Muscle of back (tissue), 13 donors: ENCODE measurements at places on chromosomes 16 and 17. TPM values are rescaled to one million over a fixed set of nuclear protein-coding genes. Genes with fewer than 3 reads are reported as not detected.

The ZNF174 gene
- 9.0 TPM for polyA plus RNA-seq

The ZPBP2 gene
- polyA plus RNA-seq: not detected

The UBALD2 gene
- 11.9 TPM for polyA plus RNA-seq

The SLC5A11 gene
- not detected for polyA plus RNA-seq

The HS3ST3B1 gene
- 4.5 TPM for polyA plus RNA-seq

The CSH2 gene
- polyA plus RNA-seq: 6.6 TPM

The NR1D1 gene
- polyA plus RNA-seq: 7.7 TPM

The TBX21 gene
- 0.13 TPM for polyA plus RNA-seq

The LRRC75A gene
- polyA plus RNA-seq: 6.9 TPM

The CMTM4 gene
- 11.2 TPM for polyA plus RNA-seq

The TMC6 gene
- 18.6 TPM for polyA plus RNA-seq

The TP53TG3C gene
- not detected for polyA plus RNA-seq

The CNGB1 gene
- polyA plus RNA-seq: 0.29 TPM

The PLLP gene
- polyA plus RNA-seq: 1.3 TPM

The NEUROD2 gene
- polyA plus RNA-seq: not detected

The CCDC78 gene
- 0.95 TPM for polyA plus RNA-seq

The ATF7IP2 gene
- 4.1 TPM for polyA plus RNA-seq

- DNase-seq: no peak
Observed at GRCh38 chr16:4894276-4895150, 42.4 kb downstream of the PPL start.

DNA sequence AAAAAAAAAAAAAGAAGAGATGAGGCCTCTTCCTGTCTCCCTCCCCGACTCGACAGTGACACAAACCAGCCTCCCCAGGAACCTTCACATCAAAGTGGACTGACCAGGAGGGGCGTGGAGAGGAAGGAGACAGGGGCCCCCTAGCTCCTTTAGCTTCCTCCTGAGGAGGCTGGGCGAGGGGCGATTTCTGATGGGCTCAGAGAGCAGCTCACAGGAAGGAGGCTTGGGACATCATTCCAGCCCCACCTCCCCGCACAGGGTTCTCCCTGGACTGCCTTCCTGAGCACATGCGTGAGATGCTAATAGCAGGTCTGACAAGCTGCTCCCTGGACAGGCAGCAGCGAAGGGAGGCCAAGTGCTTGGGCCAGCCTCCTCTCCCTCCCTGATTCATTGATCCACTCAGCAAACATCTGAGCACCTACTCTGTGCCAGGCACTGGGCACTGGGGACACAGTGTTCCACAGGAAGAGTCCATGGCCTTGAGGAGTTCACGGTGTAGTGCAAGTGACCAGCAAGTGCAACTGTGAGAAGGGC lies 14.4 kb upstream of the DOK4 start:
- DNase-seq: no peak

- DNase-seq: no peak
Observed at GRCh38 chr16:56549744-56550385, 15.0 kb upstream of the MT4 start.

DNA sequence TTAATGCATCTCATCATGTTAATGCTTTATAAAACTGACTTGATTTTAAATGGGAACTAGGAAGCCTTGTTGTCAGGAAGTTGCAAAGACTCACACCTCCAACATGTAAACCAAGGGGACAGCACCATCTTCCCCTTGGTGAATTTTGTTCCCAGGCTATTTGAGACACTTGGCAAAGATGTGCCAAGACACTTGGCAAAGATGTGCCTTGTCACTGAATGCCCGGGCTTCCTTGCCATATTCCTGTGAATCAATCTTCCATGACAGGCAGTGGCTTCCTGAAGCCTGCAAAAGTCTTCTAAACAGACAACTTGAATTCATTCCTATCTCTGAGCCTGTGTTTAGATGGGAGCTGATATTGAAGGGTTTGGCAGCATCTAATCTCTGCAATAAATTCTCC lies 465.4 kb upstream of the C16orf82 start:
- DNase-seq: no peak

DNA sequence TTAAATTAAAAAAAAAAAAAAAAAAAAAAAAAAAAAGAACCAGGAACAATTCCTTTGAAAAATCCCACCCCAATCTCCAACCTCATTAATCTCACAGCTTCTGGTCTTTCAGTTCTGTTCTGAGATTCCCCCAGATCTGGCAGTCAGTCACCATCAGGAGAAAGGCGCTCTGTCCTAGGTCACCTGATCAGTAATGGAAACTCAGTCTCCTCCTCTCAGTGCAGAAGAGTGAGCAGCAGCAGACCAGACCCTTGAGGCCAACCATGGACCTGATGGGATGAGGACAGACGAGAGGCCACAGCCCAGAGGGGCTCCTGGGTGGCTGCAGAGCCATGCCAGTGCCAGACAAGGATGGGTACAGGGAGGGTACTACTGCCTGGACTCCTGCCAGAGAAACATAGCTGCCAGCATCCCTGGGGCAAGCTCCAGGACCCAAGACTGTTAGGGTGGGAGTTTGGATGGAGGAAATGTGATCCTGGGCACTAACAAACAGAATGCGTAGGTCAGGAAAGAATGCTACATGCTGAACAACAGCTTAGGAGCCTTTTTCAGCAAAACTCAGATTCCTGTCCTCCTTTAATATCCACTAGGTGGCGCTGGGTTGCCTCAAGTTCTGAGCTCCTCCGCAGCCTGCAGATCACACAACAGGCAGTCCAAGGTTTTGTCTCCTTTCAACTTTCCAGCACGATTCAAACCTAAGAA lies 28.7 kb downstream of the MPG start:
- peak; percentile 64 for DNase-seq

DNA sequence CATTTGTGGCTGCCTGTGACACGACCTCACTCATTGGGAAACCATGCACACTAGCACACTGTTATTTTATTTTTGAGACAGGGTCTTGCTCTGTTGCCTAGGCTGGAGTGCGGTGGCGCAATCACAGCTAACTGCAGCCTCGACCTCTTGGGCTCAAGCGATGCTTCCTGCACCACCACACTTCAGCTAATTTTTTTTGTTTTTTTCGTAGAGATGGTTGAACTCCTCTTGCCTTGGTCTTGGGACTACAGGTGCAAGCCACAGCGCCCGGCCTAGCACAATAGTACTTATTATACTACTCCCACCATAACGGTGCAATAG lies 2.8 kb upstream of the NPTX1 start:
- DNase-seq: no peak

GRCh38 chr16:86316967-86317812 lies 193.1 kb upstream of the FOXF1 start:
- no peak for DNase-seq

DNA sequence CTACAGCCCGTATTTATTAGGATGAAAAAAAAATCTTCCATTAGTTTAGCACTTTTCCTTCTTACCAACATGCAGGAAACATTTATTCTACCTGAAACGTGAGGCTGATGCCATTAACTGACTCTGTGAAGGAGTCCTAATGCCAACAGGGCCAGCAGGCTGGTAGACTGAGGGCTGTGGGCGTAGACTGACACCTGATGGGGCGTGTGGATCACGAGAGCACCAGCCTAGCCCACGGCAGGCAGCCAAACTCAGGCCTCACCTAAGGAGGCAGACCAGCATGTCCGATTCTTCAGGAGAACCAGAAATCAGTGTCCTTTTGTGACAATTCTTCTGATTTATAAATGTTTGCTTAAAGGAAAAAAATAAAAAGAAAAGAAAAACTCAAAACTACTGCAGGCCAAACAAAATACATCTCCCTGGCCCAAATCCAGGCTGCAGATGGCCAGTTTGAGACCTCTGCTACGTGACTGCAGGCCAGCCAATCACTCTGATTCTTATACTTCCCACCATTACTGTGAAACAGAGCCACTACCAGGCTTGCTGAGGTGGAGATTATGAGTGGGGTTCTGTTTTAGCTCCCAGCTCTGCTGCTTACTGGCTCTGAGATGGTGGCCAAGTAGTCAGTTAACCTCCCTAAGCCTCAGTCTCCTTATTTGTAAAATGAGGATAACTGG lies 66.5 kb downstream of the GNAO1 start:
- DNase-seq: no peak

- DNase-seq: peak; percentile 32
Observed at GRCh38 chr16:55250701-55251100, 73.3 kb upstream of the IRX6 start.

- DNase-seq: no peak
Observed at GRCh38 chr16:84999200-84999599, 12.1 kb downstream of the ZDHHC7 start.

- no peak for DNase-seq
Observed at GRCh38 chr17:20280851-20281250, 186.5 kb downstream of the LGALS9B start.

DNA sequence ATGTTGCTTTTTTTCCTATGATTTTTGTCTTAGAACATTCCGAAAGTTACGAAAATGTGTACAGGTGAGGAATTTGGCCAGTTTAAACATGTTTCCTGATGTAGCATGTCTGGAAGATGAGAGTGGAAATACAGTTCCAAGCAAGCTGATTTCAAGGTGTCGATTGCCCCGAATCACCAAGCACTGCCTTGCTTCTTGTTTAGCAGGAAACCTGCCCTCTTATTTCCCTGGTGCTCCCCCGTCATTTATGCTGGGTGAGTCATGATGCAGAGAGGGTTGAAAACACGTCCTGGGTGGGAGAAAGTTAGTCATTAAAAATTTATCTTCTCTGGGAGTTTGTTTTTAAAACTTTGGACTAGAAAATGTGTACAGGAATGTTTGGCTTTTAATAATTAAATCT lies 608.6 kb upstream of the EEF2KMT start:
- DNase-seq: no peak

- no peak for DNase-seq
Observed at GRCh38 chr17:79981090-79981489, 54.6 kb downstream of the TBC1D16 start.

DNA sequence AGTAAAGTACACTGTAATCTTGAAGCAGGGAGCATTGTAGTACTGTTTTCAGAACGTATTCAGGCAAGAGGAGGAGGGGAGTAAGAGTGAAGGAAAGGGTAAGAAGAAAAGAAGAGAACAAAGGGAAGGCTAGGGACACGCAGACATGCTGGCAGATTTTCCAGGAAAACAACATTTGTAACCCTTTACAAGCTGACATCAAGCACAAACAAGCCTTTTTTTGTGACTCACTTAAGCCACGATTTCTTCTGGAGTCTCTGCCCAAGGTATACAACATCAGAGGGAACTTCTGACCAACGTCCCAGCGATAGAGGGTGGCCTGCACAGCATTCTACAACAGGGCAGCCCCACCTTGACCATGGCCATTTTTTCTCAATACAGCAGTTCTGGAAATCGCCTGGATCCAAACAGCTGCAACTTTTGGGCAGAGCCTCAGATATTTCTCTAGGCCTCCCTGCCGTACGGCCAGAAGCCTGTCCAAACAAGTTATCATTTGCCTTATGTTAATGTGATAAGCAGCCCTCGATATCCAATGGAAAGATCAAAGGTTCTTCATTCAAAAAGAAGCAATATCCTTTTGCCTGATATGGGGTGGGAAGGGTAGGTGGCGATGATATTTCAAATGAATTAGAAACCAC lies 247.3 kb downstream of the ZFHX3 start:
- DNase-seq: peak; percentile 48

- DNase-seq: peak; percentile 38
Observed at GRCh38 chr17:14156689-14157088, 80.0 kb downstream of the CDRT15 start.

DNA sequence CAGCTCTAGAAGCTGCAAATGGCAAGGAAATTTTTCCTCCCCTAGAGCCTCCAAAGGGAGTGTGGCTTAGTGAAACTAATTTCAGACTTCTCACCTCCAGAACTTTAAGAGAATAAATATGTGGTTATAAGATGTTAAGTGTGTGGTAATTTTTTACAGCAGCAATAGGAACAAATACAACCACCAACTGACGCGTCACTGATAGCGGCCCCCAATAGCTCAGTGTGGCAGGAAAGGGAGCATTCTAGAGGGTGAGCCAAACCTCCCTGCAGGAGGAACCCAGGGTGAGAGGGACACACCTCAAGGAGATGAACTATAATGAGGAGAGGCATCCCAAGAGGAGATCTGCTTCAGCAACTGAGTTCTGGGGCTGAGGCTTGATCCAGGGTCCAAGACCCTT lies 4.0 kb downstream of the CCL4 start:
- DNase-seq: no peak

DNA sequence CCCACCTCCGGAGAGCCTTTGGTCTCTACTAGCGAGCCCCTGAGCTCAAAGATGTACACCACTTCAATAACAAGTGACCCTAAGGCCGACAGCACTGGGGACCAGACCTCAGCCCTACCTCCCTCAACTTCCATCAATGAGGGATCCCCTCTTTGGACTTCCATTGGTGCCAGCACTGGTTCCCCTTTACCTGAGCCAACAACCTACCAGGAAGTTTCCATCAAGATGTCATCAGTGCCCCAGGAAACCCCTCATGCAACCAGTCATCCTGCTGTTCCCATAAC lies 702 bp downstream of the SPN start:
- DNase-seq: no peak

DNA sequence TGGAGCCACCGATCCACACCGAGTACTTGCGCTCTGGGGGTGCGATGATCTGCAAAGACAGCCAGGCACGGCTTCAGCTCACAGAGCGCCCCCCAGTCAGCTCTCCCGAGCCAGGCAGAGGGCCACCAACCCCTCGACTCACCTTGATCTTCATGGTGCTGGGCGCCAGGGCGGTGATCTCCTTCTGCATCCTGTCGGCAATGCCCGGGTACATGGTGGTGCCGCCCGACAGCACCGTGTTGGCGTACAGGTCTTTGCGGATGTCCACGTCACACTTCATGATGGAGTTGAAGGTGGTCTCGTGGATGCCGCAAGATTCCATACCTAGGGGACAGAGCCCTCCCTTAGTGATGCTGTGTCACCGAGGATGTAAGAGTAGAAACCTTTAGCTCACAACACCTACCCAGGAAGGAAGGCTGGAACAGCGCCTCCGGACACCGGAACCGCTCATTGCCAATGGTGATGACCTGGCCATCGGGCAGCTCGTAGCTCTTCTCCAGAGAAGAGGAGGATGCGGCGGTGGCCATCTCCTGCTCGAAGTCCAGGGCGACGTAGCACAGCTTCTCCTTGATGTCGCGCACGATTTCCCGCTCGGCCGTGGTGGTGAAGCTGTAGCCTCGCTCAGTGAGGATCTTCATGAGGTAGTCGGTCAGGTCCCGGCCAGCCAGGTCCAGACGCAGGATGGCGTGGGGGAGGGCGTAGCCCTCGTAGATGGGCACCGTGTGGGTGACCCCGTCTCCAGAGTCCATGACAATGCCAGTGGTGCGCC lies 1.6 kb downstream of the ACTG1 start:
- DNase-seq: no peak

DNA sequence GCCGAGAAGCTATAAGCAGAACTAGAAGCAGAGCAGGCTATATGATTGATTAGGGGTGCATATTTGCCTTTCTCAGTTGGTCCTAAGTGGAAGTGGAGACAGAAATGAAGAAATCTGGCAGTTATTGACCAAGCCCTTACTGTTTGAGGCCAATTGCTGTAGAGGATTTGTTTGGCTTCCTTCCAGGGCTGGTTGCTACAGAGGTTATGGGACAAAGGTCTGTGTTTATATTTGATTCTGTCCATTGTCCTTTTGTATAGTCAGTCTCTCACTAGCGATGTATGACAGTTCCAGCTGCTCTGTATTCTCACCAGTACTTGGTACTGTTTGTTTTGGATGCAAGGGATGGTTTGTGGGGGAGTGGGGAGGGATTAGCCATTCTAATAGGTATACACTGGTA lies 7.3 kb upstream of the ALOX15 start:
- no peak for DNase-seq
